MM.1S (cell line): ENCODE measurements at places on chromosomes 6 and 20.
A peak's percentile ranks its signal among the peaks of the same experiment; 100 is the strongest.

DNA sequence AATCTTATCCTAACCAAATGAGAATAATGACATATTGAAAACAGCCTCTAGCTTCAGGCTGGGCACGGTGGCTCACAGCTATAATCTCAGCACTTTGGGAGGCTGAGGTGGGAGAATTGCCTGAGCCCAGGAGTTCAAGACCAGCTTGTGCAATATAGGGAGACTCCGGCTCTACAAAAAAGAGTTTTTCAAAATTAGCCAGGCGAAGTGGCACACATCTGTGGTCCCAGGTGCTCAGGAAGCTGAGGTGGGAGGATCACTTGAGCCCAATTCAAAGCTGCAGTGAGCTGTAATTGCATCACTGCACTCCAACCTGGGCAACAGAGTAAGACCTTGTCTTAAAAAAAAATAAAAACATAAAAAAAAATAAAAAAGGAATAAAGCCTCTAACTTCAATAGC lies 4.7 kb downstream of the TUBB2A start:
- no peak for DNase-seq

- peak; percentile 59 for DNase-seq
These were observed 37.2 kb downstream of the GTF2H5 start for GRCh38 chr6:158205169-158205944.

DNA sequence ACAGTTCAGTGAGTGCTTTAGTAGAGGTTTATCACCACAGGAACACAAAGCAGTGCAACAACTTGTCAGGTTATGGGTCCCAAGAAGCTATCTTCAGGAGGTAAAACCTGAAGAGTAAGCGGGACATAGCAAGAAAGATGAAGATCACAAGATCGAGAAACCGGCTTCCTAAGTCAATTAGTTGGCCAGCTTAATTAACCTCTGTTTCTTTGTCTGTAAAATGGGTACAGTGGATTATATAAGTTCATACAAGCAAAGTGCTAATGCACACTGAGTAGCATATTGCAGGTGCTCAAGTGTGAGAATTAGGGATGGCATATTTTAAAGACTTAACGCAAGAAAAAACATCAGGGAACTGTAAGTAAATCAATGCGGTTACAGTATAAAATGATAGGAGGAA lies 12.5 kb downstream of the FBXO30 start:
- no peak for DNase-seq

DNA sequence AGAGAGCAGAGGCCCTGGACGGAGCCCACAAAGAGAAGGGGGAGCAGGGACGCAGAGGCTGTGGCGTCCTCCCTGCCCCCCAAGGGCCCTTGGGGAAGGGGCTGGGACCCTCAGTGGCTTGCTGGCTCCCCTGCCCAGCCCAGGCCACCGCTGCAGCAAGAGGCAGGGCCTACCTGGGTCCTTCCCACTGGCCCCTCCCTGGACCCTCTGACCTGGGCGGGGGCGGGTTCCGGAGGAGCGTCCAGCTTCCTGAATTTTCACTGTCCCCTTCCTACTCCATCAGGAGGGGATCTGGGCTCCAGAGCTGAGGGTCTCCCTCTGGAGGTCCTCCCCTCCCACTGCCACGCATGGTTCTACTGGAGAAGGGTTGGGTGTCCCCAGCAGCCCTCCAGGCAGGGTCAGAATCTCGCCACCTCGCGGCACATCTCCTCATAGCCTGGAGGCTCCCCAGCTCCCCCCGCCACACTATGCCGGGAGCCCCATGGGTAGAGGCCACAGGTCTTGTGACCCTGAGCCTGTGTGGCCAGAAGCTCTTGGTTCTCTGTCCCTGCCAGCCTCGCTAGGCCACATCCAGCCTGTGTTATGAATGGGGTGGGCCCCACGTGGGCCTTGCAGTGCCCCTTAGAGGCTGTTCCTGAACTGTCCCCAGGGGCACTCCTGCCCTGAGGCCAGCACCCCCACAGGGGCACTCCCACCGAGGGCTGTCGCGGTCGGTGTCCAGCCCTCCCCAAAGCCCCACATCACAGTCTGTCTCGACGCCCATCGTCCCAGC lies 1.0 kb upstream of the SOX18 start:
- no peak for DNase-seq

GRCh38 chr6:13194852-13195251 lies 133.5 kb downstream of the TBC1D7 start:
- peak; percentile 89 for DNase-seq

- DNase-seq: no peak
These were observed 1140.2 kb downstream of the HACE1 start for GRCh38 chr6:103719545-103719944.

- DNase-seq: no peak
These were observed 343.5 kb downstream of the RFPL4B start for GRCh38 chr6:112690497-112691202.

- no peak for DNase-seq
These were observed 5.2 kb upstream of the MAFB start for GRCh38 chr20:40694246-40694645.

DNA sequence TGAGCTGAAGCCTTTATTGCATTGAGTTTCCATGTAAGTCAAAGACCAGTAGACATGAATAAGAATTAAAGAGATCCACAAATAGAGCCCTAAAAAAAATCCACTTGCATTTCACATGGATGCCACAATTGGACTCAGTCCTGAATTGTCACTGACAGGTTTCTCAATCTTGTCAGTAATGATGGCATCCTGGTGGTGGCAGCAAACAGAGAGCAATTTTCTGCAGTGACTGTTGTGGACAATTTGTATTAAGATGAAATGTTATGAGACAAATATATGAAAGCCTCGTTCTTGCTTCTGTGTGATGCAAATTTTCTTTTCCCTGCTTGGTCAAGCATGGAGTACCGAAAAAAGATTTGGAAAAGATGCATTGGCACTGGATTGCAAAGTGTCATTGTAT lies 278.9 kb downstream of the SAMD5 start:
- DNase-seq: no peak

DNA sequence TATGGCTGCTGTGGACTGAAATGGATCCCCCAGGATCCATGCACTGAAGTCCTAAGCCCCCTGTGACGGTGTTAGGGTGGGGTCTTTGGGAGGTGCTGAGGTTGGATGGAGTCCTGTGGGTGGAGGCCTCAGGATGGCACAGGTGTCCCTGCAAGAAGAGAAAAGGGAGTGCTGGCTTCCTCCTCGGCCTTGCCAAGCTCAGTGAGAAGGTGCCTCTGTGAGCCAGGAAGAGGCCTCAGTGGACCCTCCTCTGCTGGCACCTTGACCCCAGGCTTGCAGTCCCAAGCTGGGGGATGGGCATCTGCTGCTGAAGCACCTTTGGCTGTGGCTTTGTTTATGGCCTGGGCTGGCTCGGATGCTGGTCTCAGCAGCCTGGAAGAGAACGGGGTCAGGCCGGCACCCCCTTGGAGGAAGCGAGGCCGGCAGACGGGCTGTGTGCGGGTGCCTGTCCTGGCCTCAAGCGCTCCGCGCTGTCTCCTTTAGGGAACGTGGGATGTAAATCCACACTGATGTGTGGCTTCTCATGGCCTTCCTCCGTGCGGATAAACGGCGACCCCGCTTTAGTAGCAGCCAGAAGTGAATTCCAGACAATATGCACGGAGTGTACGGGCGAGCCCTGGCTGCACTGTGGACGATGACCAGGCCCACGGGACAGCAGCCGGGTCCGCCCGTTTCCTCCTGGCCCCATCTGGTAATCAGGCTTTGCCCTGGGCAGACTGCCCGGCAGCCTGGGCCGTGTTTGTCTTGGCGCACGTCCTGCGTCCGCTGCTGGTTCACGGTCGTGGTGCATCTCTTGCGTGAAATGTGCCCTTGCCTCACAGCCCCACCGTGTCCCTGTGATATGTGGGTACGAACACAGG lies 182.6 kb downstream of the ERMARD start:
- no peak for DNase-seq

DNA sequence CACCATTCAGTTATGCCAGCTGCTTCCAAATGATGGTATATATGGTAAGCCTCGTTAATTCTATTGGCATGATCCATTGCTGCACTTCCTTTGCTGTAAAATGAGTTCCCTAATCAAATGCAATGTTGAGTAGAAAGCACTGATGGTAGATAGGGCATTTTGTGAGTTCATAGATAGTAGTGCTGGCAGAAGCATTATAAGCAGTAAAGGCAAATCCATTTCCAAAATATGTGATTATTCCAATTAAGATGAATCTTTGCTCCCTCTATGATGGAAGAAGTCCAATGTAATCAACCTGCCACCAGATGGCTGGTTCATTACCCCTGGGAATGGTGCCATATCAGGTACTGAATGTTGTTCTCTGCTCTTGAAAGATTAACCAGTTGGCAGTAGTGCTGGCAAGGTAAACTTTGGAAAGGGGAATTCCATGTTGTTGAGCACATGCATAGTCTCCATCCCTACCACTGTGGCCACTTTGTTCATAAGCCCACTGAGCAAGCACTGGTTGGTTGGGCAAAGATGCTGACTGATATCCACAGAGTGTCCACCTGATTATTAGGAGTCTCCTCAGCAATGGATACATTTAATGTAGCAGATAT lies 5.6 kb upstream of the TBPL1 start:
- DNase-seq: no peak

GRCh38 chr6:50724381-50725124 lies 11.2 kb downstream of the TFAP2D start:
- DNase-seq: peak; percentile 58

DNA sequence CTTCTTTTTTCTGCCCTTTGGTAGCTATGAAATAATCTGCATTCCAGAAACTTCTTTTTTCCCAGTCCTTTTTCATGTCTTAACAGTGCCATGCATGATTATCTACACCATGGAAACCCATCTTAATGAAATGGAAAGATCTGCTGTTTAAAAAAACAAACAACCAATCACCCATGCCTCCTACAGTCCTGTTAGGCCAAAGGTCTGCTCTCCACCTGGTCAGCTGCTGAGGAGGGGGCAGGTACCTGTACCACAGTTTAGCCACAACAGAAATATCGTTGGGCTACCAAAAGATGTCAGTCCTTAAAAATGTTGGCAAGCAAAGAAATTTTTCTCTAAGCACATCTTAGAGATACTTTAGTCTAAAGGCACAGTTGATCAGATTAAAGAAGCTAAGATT lies 112.6 kb downstream of the SLC16A10 start:
- no peak for DNase-seq

- no peak for DNase-seq
These were observed 56.0 kb downstream of the ADGRB3 start for GRCh38 chr6:68691120-68691519.

- DNase-seq: no peak
These were observed 85.3 kb downstream of the PTPN1 start for GRCh38 chr20:50595433-50595895.
